ENCODE measurements at places on chromosomes 3 and 15. TPM values are rescaled to one million over a fixed set of nuclear protein-coding genes. Genes with fewer than 3 reads are reported as not detected.

C3orf22 gene
- total RNA-seq: not detected

TRH gene
- not detected for total RNA-seq

CMTM8 gene
- 20.0 TPM for total RNA-seq

GRCh38 chr15:58138106-58138505 lies at the start of gene AQP9:
AQP9 (plus strand) TSS chr15:58138381; CDS start chr15:58138566, 185 bp downstream.
- no peak for DNase-seq

DNA sequence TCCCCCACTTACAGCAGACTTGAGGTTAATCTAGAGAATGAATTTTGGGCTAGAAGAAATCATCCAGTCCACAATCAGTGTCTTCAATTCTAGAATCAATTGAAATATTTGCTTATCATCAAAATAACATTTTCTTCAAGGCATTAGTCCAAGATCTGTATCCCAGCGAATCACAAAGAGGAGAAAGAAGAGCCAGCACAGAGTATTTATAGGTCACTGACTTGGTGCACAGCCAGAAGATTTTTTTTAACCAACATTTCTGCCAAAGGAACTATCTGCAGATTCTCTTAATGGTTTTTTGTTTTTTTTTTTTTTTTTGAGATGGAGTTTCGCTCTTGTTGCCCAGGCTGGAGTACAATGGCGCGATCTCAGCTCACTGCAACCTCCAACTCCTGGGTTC lies 178.2 kb downstream of the TNIK start:
- DNase-seq: no peak

Measured in left lung (tissue), 14 donors.